Activated naive CD8-positive, alpha-beta T cell treated with anti-CD3 and anti-CD28 coated beads, Interleukin-2, amount 50 U/mL, for 16 hours (primary cell): ENCODE measurements at places on chromosomes 11 and 22.

DNA sequence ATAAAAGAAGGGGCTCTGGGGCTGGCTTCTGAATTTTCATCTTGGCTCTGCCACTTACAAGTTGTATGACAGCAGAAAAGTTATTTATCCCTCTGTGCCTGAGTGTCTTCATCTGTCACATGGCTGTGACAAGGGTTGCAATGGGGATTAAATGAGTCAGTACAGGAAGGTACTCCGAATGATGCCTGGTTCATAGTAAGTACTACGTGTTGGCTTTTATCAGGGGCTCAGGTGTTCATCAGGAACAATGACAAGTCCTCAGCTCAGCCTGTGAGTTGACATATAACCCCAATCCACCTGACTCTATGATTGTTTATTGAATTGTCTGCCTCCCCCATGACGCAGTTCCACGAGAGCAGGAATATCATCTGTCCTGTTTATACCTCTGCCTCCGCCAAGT is 45.7 kb downstream of the PAMR1 start:
- DNase-seq, result no peak

GRCh38 chr11:113629562-113629961 is 76.5 kb downstream of the TMPRSS5 start:
- no peak for DNase-seq

GRCh38 chr11:46999217-46999616 is 62.7 kb downstream of the CSTPP1 start:
- DNase-seq, result no peak

DNA sequence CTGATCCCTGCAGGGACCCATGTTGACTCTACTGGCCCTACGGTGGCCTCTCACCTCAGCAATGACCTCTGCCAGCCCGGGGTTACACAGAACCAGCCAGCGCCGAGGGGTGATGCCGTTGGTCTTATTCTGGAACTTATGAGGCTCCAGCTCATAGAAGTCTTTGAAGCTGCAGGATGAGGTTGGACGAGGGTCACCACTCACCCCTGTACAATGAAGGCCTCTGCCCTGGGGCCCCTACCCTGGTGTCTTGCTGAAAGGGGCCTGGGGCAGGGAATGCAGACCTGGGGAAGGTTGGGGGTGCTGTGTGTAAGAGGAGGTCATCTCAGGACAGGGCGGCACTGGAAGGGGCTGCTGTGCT is 6.8 kb downstream of the PYGM start:
- no peak for DNase-seq

DNA sequence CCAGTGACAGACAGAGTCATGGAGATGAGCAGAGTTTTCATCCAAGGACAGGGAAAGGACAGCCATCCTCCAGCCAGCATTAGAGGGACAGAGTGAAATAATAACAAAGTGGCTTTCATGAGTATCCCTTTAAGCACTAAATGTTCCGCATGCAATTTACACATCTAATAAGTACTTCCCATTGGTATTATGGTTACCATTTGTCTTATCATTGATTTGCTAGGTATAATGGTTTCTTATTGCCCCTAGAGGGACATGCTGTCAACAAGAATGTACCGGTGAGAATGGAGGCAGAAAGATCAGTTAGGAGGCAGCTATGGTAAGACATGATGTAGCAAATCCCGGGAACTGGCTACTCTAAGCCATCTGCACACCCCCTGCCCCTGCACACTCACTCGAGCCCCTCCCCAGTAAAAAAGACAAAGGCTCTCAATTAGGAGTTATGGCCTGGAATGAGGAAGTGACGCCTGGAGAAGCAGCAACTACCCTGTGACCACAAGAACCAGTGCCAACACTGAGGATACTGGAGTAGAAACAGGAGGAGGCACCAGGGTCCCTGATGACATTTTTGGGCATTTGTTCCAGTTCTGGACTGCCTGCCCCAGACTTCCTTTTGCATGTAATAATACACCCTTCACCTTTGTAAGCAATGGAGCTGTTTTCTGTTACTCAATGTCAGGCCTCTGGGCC is 30.2 kb upstream of the HMGXB4 start:
- no peak for DNase-seq

- no peak for DNase-seq
Observed at GRCh38 chr11:64716473-64717267, 6.3 kb downstream of the NRXN2 start.

- DNase-seq, result no peak
Observed at GRCh38 chr22:18970948-18971315, 34.8 kb upstream of the PRODH start.

- no peak for DNase-seq
Observed at GRCh38 chr11:69048031-69048693, 570 bp upstream of the TPCN2 start.

GRCh38 chr11:9604134-9604533 is 30.7 kb downstream of the WEE1 start:
- DNase-seq, result no peak
